ENCODE measurements at places on chromosomes 3 and 15.

DNA sequence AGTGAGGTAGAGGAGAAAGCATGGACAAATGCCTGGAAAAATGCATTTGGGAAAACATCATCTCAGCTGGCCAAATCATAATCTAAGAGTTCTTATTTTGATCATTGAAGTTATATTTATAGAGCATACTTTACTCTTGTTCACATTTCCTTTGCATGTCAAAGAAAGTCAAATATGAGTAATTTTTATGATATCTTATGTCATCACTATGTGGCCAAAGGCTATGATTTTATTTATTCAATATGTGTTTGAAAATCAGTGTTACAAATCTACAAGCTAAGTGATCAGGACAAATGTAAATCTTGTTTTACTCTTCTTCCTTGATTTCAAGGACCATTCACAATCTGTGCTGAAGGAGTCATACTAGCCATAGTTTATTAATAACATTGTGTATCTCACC is 237.2 kb upstream of the DPH6 start:
- DNase-seq = no peak

DNA sequence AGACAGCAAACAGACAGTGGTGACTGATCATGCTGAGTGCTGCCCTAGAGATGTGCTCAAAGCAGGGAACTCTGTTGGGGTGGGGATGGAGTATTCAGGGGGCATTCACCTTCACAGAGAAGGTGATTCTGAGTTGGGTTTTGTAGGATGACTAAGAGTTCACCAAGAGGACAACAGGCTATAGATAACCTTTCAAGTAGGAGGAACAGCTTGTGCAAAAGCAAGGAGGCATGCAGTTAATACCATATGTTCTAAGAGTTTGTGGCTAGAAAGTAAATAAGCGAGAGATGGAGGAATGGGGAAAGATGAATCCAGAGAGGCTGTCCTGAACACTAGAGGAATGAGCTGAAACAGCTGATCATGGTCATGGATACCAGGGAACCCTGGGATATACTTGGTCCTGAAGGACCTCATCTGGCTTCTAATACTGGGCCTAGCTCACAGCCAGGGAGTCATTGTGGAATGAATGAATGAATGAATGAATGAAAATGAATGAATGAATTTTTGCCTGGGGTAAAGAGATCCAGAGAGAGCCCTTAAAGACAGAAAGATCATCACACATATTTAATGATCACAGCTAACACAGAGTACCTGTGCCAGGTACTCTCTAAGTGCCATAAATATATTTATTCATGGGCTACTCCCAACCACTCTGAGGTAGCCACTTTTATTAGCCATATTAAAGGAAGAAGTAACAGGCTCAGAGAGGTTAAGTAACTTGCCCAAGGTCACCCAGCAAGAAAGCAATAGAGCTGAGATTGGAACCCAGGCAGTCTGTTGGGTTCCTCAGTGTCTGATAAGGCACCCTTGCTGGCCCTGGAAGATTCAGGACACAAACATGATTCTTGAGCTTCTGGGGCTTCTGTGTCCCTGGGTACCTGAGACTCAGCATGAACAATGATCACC is 22.0 kb downstream of the SMAD6 start:
- DNase-seq = no peak

DNA sequence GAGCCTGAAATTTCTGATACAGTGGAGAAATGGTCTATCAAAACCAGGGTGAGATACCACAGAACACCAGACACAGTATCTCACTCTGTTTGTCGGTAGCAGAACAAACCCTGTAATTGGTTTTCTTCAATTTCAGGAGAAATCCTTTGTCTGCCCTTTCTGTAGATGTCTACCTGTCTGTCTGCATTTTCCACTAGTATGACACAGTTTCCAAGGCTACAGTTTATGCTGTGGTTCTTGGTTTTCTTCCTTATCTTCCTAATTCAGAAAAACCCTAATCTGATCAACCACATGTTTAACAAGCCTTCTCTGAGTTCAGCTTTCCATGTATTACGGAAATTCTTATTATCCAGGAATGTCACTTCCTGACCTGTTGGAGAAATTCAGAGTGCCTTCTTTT is 70.8 kb downstream of the SCN11A start:
- no peak for DNase-seq

GRCh38 chr15:99433757-99434450 is 131.9 kb upstream of the MEF2A start:
- no peak for DNase-seq

GRCh38 chr3:123286308-123287023 is 84.7 kb downstream of the SEC22A start:
- DNase-seq = peak; percentile 29

DNA sequence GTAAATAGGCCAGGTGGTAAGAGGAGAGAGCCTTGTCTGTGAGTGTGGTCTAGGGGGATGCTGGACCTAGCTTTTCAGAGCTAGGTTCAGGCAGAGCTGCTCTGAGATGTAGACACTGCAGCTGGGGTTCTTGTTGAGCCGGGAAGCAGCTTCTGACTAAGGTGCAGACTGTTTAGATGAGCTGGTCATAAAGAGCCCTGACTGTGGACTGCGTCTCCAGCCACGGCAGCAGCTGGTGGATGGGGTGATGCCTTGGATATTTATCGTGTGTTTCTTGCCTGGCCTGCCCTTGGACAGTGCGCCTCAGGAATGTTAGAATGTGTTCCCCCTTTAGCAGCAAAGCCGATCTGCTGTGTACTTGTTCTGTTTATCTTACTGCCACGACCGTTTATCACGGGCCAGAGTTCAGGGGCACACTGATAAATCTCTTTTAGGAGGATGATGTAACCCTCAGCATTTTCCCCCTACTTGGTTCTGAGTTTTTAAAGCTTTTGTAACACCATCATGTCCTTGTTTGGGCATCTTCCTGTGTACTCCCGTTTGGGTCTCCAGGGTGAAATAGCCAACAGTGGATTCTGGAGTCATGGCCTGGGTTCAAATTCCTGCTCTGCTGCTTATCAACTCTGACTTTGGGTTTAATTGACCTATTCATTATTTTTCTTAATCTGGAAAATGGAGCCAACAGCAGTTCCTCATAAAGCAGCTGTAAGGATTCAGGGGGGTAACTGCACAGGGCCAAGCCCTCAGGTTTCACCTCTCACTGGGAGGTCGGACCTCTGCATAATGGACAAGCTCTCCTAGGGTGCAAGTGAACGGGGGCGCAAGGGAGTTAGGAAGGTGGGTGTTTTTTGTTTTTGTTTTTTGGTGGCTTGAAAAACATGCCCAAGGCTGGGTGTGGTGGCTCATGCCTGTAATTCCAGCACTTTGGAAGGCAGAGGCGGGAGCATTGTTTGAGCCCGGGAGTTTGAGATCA is 51.4 kb downstream of the FLNB start:
- DNase-seq = no peak

- DNase-seq = no peak
Measured at GRCh38 chr3:87615506-87615905, 339.1 kb upstream of the POU1F1 start.

All from CD8-positive, alpha-beta T cell (primary cell).